Amygdala (tissue), 56 donors: ENCODE measurements at places on chromosomes 13 and 19.

DNA sequence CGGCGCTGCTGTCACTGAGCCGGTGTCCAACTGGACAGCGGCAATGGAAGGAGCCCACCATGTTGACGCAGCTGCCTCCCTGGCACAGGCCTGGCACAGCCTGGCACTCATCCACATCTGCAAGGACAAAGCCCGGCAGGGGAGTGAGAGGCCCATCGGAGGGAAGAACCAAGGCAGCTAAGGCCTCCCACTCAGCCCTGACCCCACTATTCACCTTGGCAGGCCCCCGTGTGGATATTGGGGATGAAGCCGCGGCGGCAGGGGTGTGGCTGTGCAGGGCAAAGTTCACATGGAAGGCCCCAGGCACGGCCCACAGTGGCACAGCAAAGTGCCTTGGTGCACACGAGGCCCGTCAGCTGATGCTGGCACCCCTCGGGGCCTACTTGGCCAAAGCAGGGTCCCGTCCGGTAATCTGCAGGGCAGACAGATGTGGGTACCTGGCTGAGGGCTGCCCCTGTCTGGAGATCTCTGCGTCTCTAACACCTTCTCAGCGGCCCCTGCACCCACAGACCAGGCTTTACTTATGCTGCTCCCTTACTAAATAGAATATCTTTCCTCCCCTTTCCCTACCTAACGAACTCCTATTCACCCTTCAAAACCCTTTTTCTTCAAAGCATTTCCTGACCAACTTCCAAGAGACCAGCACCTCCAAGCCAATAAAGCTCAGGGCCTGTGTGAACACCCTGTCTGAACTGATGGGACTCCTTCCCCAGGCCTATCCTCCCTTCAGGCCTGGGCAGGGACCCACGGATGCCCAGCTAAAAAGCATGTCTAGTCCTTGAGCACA lies 7.5 kb downstream of the FBN3 start:
- no peak for DNase-seq

GRCh38 chr19:48661711-48662090 lies 11.1 kb downstream of the NTN5 start:
- DNase-seq: no peak

DNA sequence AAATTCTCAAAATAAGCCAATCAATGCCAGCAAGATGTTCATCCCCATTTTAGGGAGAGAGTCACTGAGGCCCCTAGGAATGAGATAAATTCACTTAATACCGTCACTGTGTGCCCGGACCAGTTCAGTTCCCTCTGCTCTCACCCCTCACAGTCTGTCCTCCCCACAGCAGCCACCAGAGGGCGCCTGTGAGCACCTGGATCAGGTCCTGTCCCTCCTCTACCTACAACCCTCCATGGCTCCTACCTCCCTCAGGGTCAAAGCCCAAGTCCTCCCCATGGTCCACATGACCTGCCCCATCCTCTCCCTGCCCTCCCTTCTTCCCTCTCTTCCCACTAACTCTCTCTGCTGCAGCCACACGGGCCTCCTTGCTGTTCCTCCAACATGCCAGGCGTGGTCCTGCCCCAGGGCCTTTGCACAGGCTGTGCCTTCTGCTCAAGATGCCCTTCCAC lies 42.0 kb upstream of the NFIC start:
- no peak for DNase-seq

- no peak for DNase-seq
These were observed 109.7 kb downstream of the NUFIP1 start for GRCh38 chr13:44879452-44880058.

GRCh38 chr19:4077800-4078684 lies 11.3 kb upstream of the ZBTB7A start:
- DNase-seq: no peak
